Activated CD8-positive, alpha-beta memory T cell treated with anti-CD3 and anti-CD28 coated beads for 1 hour (primary cell): ENCODE measurements at places on chromosomes 16 and 17.

DNA sequence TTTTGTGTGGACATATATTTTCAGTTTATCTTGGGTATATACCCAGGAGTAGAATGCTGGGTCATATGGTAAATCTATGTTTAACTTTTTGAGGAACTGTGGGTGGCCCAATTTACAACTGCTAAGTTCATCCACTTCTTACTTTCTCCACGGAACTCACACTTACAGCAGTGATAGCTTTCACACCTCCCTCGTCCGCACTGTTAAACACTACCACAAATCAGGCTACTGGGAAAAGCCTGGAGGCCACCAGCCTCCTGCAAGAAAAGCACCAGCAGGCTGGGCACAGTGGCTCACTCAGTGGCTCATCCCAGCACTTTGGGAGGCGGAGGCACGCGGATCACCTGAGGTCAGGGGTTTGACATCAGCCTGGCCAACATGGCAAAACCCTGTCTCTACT lies 14.7 kb upstream of the ZG16 start:
- no peak for DNase-seq

GRCh38 chr17:8556074-8556473 lies 74.5 kb downstream of the MYH10 start:
- DNase-seq: no peak

- no peak for DNase-seq
These were observed 25.5 kb downstream of the GPRC5B start for GRCh38 chr16:19859166-19859565.

DNA sequence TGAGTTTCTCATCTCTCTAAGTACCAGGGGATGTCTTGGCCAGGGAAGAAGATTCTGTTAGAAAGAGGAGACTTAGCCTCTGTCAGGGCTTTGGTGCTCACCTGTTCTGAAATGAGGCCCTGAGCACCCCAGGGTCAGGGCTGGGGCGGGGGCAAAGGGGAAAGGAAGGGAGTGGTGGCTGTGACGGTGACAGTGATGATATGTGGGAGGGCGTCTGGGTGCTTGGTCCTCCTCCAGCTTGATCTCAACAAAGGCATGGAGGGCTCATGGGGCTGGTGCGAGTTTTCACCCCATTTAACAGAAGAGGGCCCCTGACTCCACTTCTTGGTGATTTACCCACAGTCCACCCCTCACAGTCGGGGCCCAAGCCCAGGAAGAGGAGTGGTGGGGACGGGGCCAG lies 15.1 kb downstream of the SOX8 start:
- no peak for DNase-seq

DNA sequence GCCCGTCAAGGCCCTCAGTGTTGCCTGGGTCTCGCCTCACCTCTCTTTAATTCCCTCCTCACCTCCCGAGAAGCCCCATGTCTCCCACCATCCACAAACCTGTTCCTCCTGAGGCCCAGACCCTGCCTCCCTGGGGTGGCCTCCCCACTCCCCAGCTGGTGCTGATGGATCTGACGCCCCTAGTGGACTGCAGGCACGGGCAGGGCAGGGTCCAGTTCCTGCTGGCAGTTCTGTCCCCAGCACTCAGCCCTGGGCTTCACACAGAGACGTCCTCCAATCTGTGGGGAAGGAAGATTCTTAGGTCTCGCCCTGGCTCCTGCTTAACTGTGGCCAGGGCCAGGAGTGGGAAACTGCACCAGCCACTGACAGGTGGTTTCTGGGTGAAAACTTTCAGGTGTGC lies 108.8 kb downstream of the AMFR start:
- DNase-seq: no peak

GRCh38 chr16:86277221-86277620 lies 233.1 kb upstream of the FOXF1 start:
- DNase-seq: no peak

- DNase-seq: no peak
These were observed 78.2 kb downstream of the HLF start for GRCh38 chr17:55342800-55343585.

DNA sequence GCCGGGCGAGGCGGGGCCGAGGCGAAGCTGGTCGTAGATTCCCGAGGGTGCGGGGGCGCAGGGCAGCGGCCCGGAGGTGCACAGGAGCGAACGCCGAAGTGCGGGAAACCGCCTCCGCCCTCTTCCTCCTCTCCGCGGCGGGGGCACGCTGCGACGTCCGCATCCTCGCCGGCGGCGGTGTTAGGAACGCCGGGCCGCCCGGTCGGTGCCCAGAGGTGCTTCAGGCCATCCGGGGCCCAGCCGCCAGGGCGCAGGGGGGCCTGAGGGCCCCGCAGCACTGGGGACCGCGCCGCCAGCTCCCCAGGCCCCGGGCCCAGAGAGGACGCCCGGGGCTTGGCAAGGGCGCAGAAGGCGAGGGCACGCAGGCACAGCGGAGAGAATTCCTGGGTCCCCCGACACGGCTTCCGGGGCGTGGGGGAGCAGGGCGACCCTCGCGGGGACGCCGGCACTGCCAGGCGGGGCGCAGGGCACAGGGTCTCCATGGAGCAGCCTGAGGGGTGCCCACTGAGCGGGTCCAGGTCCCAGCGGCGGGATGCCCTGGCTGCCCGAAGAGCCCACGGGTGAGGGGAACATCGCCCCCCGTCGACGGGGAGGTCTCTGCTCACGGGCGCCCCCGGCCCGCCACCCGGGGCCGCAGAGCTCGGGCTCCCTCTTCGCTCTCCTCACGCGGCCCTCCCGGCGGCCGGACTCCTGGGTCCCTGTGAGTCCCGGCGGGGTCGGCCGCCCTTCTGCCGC lies 576 bp downstream of the EPOP start:
- no peak for DNase-seq

DNA sequence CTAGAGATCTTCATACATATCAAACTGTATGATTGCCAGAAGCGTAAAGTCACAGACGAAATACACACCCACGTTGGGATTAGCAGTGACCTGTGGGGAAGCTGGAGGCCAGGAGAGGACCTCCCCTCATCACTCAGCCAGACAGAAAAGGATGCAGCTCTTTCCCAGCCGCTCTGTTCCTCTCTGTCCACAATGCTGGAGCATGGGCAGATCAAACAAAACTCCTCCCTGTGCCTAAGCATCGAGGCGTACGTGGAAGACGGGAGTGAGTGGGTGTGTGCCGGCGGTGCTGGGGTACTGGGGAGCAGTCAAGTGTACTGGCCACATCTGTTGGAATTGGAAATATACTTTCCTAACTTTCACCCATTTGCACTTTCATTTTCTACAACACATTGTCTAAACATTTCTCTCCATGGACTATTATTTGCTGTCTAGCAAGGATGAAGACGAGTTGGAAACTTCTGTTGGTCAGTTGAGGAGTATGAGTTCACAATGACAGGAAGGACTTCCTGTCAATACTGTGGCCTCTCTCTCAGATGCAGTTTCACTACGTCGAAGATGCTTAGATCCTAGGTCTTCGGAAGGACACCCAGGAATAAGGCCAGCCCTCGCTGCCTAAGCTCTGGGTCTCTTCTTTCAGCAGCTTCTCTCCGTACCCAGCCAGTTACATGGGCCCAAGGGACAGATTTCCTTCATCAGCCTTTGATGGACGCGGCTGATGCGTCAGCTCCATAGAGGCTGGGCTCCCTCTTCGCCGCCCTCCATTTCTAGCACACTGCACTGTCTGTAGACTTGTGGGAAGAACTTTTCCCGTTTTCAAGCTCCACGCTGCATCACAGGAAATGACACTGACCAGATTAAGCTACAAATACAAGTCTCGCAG lies 30.6 kb upstream of the ENDOV start:
- no peak for DNase-seq

DNA sequence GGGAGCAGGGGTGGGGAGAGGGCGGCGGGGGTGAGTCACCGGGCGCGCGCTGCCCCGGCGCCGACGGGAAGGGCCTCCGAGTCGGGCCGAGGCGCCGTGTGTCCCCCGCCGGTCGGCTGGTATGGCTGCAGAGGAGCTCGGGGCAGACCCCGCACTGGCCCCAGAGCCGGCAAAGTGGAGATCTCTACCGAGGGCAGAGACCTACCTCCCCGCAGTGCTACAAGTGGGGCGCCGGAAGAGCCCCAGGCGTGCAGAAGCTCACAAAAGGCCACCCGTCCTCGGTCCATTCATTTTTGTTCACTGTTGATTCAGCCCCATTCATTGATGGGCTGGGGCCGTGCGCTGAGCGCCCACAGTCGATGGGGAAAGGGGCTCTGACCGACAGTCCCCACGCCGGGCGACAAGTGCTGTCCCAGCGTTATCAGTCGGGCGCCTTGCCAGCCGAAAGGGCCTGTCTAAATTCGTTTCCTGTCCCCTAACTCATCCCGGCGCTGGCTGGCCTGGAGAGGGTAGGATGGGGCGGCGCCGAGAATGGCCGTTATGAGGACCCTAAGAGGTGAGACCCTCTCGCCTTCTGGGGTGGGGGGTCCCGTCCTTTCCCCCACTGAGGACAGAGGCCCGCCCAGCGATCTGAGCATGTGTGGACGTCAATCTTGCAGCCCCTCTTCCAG lies 709 bp upstream of the ENO3 start:
- no peak for DNase-seq

- DNase-seq: no peak
These were observed 12.2 kb downstream of the RPL19 start for GRCh38 chr17:39212195-39212810.

DNA sequence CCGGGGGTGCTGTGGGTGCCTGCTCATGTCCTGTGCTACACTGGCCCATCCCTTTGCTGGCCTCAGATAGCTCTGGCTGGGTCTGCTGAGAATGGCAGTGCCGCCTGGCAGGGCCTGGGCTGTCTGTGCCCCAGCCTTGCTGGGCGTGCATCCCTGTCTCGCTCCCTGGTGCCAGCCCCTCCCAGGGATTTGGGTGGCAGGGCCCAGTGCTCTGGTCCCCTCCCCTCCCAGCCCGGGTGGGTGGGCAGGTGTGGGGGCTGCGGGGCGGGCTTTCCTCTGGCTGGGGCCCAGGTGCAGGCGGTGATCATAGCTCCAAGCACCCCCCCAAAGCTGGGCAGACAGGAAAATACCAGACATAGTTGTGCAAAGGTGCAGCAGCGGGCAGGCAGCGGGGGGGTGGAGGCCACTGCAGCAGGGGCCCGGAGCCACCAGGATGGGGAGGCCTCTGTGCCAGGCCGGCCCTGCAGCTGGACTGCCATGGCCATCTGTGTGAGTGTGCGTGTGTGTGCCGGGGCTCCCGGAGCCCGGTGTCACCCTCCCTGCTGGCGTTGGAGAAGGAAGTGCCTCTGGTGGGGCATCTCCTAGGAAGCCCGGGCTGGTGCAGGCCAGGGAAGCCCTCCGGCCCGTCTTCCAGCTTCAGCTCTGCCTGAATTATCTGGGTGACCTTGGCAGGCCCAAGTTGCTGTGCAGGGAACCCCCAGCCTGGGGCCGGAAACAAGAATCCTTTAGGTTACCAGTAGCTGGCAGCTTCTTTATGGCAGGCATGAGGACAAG lies 7.4 kb downstream of the GLIS2 start:
- DNase-seq: no peak

DNA sequence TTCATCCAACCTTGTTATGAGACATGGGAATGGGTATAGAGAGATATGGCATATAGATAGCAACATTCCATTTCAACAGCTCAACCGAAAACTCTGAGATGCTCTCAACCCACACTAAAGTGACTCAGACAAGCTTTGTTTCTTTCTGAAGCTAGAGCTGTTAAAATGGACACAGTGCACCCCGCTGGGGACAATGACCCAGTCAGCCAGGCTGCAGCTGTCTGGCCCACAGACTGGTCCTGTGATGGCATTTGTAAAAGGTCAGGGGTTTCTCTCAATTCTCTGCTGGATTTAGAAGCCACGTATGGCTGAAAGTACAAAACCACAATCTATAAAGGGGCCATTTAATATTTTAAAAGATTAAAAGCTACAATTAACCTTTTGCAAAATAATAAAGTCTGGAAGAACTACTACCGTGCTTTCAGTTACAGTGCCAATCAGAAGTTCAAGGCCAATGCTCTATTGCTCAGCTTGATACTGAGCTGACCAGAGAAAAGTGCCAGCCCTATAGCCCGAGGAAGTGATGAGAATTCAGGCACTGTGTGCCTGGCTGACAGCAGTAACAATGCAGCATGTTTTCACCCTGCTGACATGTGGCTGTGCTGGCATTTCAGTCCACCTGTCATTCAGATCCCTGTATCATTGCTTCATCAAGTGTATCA lies 60.2 kb downstream of the TEX2 start:
- DNase-seq: no peak

DNA sequence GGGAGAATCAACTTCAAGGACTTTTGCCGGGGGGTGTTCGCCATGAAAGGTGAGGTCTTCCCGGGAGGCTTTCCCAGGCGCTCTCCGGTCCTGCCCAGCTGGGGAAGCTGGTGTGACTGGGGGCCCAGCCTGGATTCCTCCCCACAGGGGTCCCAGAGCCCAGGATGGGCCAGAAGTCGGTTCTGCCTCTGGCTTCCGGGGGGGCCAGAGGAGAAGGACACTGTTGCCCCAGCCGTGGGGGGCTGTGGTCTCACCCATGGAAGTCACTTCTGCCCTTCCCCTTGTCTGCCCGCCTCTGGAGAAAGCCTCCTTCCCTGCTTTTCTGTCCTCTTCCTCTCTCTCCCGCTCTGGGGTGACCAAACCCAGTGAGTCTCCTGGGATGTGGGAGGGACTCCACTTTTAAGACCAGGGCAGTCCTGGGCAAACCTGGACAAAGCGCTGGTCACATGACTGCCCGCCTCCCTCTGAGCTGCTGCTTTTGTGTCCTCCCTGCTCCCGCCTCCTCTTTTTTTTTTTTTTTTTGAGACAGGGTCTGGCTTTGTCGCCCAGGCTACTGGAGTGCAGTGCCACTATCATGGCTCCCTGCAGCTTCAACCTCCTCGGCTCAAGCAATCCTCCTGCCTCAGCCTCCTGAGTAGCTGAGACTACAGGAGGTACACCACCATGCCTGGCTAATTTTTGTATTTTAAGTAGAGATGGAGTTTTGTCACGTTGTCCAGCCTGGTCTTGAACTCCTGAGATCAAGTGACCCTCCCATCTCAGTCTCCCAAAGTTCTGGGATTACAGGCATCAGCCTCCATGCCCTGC lies 40.6 kb downstream of the RAB11FIP4 start:
- DNase-seq: no peak

DNA sequence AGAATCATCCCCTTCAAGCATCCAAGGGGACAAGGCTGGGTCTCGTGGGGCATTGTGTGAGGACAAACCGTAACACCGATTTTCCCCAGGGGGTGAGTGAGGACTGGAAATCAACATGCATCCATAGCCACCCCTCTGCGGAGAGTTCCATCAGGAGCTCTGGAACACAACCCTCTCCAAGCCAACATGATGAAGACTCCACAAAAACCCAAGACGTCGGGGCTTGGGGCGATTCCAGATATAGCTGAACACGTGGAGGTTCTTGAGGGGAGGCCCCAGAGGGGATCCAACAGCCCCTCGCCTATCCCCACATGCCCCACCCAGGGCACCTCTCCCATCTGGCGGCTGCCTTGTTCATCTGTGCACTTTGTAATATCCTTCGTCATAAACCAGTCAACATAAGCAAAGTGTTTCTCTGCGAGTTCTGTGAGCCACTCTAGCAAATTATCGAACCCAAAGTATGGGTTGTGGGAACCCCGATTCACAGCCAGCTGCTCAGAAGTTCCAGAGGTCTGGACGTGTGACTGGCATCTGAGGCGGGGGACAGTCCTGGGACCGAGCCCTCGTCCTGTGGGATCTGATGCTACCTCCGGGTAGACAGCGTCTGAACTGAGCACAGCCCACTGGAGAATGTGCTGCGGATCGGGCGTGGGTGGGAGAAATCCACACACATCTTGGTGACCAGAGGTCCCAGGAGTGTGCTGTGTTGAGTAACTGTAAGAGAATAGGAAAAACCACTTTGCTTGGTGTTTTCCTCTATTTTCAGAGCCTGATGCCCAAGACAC lies 55.5 kb downstream of the RPH3AL start:
- no peak for DNase-seq

- no peak for DNase-seq
These were observed 181.6 kb upstream of the ELAC2 start for GRCh38 chr17:13199425-13199824.

GRCh38 chr17:27414694-27415093 lies 41.6 kb upstream of the KSR1 start:
- DNase-seq: no peak

- no peak for DNase-seq
These were observed 94.2 kb upstream of the HSBP1 start for GRCh38 chr16:83713597-83713996.
